ENCODE measurements at places on chromosomes 1 and 21.

GRCh38 chr1:234611847-234612351 is 1.9 kb upstream of the IRF2BP2 start:
- DNase-seq = peak; percentile 18

DNA sequence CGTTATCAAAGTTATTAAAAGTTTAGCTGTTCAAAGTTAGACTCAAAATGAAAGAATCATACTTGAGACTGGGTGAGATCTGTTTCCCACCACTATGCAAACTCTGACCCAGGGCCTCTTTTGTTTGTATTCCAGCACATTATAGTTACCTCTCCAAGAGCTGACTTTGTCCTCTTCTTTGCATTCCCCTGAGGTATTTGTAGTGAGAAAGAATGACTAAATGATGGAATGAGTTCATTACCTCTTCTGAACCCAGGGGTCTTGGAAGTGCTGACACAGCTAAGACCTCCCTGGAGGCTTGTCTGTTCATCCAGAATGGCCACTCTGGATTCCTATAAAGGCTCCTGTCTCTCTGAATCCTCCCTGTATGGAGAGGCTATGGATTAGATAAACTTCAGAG is 62.4 kb downstream of the FGGY start:
- no peak for DNase-seq

GRCh38 chr1:183810756-183811544 is 6.0 kb downstream of the RGL1 start:
- DNase-seq = no peak

- no peak for DNase-seq
Measured at GRCh38 chr1:200783926-200784325, 45.2 kb downstream of the CAMSAP2 start.

GRCh38 chr1:107707111-107707510 is 257.9 kb downstream of the VAV3 start:
- no peak for DNase-seq

DNA sequence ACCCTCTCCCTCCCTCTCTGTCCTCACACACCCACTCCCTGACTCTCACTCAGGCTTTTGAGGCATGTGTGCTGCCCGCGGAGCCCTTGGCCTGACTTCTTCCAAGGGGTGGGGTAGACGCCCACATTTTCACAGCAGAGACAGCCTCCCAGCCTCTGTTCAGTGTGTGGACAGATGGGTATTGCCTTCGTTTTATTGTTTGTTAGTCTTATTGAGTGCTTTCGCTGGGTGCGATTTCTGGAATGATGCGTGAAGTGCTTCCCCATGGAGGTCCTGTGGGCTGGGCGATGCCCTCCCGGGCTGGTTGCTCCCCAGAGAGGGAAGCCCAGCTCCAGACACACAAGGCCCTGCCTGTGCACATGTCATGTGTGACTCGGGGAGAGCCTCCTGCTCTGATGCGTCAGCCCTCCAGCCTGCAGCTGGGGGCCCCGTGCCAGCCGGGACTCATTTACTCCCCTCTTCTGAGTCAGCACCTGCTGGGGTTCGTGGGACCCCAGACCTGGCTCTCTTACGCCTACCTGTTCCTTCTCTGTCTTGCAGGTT is 14.7 kb downstream of the PDXK start:
- DNase-seq = peak; percentile 33

DNA sequence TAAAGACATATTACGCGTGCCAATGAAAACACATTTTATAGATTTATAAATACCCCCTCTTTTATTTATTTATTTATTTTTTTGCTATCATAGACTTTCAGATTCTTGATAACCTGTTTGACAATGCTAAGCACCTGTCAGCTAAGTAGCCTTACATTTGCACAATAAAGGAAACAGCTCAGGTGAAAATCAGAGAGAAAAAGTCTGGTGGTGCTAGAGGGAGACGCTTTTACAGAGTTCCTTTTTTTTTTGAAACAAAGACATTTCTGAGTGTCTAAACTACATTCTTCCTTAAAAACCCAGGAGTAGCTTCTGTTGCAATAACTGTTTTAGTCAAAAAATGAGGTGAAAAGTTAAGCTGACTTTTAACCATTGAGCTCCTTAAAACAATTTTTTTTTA is 1611.6 kb downstream of the NCAM2 start:
- DNase-seq = no peak

- DNase-seq = no peak
Measured at GRCh38 chr21:32572574-32573420, 12.5 kb downstream of the TCP10L start.

GRCh38 chr1:207444514-207445217 is 9.5 kb upstream of the CR2 start:
- DNase-seq = no peak

DNA sequence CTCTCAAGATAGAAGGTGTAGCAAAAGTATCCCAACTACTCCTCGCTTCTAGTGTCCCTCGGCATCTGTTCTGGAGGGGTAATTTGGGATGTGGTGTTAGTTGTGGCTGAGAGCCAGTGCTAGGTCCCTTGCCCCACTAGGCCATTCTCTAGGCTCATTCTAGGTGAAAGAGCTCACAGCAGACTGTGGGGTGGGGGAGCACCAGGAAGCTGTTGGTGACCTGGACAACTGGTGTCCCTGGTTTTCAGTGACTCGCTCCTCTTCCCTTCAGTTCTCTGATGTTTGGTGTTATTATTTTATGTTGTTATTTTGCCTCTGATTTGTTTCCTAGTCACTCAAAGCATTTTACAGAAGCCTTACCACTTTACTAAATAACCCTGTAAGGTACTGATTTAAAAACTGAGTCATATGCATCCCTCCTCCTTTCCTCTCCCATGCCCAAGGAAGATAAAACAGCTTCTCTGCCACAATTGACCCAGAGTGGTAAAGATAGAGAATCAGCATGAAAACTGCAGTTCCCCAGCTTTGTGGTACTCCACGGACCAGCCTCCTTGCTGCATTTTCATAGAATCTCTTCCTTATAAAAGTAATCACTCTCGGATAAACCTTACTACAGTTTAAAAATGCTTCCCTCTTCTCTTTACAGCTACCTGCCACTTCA is 14.1 kb downstream of the DYRK3 start:
- no peak for DNase-seq

DNA sequence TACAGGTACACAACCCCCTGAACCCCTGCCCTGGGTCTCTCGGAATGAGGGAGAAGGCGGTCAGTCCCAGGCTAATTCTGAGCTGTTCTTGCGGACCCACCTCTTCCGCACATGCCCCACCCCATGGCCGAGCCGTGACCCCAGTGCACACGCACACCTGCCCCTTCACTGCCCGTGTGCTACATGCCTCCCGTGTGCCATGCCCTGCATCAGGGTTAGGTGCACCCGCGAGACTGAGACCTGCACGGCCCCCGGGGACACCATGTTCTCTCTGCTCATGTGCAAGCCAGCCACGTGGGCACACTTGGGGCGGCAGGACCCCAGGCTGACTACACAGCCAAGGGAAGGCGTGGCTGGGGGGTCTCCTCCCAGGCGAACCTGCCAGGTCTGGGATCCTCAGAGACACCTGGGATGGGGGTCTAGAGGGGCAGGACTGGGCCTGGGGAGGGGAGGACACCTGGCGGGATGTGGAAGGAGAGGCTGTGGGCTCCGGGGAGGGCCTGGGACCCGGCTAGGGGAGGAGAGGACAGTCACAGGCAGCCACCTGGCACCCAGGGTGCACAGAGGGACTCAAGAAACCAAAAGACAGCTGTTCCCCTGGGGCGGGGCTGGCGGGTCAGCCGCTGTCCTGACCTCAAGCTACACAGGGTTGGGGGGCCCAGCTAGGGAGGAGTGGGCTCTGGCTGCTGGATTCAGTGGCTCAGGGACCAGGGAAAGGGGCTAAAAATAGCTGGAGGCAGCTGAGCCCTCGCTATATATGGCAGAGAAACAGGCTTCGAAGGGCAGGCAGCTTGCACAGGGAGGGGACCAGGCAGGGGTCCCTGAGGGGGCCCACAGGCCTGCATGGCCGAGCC is 133.4 kb downstream of the CASZ1 start:
- DNase-seq = no peak

- peak; percentile 61 for DNase-seq
Measured at GRCh38 chr1:55214212-55214933, 791 bp downstream of the USP24 start.

DNA sequence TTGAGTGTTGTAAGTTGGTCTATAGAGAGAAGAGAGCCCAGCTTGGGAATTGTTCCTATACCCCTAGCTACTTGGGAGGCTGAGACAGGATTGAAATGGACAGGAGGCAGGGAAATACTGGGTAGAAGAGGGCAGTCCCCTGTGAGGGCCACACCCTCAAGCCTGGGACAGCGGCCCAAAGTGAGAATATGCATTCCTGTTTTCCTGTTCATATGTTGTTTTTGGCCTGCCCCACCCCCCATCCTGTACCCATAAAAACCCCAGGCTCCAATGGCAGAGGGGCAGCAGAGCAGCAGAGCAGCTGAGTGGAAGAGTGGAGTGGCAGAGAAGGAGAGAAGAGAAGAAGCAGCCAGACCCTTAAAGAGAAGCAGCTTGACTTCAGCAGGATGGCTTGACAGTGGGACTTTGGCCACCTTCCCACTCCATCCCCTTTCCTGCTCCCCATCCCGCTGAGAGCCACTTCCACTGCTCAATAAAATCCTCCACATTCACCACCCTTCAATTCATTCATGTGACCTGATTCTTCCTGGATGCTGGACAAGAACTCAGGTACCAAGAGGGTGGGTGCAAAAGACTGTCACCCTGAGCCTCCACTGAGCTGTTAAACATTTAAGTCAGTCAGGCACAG is 70.6 kb upstream of the PUM1 start:
- no peak for DNase-seq

GRCh38 chr1:25360596-25361581 is 22.8 kb downstream of the TMEM50A start:
- peak; percentile 9 for DNase-seq

GRCh38 chr1:117930173-117930447 is 571 bp downstream of the WDR3 start:
- DNase-seq = no peak

GRCh38 chr21:42560517-42561179 is 47.0 kb downstream of the SLC37A1 start:
- no peak for DNase-seq

DNA sequence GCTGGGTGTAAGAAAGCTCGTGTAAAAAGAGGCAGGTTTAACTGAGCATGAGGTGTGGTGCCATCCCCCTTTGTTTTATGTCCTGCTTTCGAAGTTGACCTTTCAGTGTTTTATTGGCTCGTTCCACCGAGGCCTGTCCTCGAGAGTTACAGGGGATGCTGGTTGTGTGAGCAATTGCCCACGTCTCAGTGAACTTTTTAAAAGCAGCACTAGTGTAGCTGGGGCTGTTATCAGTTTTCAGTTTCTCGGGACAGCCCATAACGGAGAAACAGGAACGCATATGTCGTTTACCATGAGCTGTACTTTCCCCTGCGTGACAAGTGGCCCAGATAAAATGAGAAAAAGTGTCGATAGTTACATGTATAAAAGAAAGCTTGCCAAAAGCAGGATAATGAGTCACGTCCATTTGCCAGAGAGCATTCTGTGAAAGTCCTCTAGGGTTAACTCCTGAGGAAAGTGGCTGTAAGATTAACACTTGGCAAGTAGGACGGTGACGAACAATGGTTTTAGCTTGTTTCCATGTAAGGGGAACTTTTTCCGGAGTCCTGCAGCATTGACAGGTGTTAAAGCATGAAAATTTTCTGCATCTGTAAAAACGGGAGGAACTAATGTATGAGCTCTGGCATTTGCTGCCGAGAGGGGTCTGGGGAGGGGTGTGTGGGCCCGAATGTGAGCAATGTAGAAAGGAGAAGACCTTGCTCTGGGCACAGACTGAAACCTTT is 7.8 kb upstream of the LRRC47 start:
- DNase-seq = no peak

DNA sequence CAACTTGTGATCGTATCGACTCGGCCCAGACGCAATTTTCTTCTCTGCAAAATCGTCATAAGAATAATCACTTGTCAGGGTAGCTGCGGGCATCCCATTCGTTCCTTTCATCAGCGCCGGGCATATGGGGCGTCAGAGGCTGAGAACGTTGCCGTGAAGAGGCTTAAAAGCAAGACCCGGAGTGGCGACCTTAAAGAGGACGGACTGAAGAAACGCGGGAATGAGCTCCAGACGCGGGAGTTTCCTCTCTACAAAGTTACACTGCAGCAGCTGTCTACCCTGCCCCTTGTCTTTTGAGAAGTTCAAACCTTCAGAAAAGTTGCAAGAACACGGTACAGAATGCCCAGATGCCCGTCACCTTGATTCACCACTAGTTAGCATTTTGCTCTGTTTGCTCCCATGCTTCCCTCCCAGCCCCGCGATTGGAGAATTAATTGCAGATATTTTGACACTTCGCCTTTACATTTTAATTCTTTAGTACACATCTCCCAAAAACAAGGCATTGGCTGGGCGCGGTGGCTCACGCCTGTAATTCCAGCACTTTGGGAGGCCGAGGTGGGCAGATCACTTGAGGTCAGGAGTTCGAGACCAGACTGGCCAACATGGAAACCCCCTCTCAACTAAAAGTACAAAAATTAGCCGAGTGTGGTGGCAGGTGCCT is 967 bp downstream of the CENPS start:
- DNase-seq = peak; percentile 32

DNA sequence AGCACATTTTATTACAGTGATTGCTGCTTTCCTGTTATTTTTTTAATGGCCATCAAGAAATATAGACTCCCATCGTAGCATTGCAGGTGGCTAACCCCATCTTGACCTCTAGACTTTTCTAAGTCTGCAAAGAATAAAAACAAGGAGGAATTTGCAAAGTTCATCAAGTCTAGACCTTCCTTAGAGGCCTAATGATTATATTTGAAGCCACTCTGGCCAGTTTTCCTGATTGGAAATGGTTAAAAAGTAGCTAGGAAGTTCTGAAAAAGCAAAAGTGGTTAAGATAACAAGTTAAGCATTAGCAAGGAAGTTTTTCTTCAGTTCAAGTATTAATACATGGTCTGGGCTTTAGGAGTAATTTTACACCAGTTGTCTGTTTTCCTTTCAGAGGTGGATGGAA is 16.7 kb upstream of the KCNJ15 start:
- no peak for DNase-seq

DNA sequence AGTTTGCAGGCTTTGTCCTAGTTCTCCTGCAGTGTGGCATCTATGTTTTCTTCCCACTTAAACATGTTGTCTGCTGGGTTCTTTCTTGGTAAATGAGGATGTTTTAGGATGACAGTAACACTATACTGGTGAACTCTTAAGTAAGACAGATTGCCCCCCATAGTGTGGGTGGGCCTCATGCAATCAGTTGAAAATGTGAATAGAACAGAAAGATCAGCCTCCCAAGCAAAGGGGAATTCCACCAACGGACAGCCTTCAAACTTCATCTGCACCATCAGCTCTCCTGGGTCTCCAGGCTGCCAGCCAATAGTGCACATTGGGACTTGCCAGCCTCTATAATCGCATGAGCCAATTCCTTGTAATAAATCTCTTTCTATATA is 10.7 kb upstream of the TARBP1 start:
- no peak for DNase-seq

Data from stimulated activated CD4-positive, alpha-beta T cell treated with anti-CD3 and anti-CD28 coated beads, Interleukin-15, amount 100 ng/mL, for 24 hours (primary cell).